ENCODE measurements at places on chromosomes 16 and 17.

GRCh38 chr17:30380643-30381339 lies 2.1 kb downstream of the CPD start:
- DNase-seq, result no peak

- no peak for DNase-seq
Measured at GRCh38 chr17:63139356-63139755, 173.3 kb downstream of the TANC2 start.

GRCh38 chr16:81748476-81749198 lies 30.5 kb upstream of the PLCG2 start:
- DNase-seq, result no peak

- no peak for DNase-seq
Measured at GRCh38 chr16:57071831-57072582, 20.4 kb upstream of the CPNE2 start.

DNA sequence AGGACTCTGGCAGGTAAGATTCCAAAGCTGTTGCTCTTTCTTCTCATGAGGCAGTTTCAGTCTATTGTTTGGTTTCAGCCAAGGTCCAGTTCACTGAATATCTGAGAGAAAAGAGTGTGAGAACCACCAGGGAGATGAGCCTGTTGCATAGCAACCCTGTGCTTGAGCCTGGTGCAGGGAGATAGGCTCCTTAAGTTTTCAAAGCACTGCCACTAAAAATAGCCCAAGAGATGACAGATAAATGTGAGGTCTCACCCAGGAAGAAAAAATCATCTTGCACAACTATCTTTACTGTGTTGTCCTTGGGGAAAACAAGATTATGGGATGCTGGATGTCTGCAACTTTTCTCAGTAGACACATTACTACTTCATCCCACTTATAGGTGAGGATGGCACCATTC lies 26.2 kb upstream of the NUDT7 start:
- DNase-seq, result no peak

GRCh38 chr17:41466988-41467387 lies at the start of gene KRT32:
KRT32 (minus strand) TSS chr17:41467386; CDS start chr17:41467325, 61 bp downstream.
- DNase-seq, result no peak

- DNase-seq, result no peak
Measured at GRCh38 chr17:34999456-34999855, 19.1 kb downstream of the LIG3 start.

DNA sequence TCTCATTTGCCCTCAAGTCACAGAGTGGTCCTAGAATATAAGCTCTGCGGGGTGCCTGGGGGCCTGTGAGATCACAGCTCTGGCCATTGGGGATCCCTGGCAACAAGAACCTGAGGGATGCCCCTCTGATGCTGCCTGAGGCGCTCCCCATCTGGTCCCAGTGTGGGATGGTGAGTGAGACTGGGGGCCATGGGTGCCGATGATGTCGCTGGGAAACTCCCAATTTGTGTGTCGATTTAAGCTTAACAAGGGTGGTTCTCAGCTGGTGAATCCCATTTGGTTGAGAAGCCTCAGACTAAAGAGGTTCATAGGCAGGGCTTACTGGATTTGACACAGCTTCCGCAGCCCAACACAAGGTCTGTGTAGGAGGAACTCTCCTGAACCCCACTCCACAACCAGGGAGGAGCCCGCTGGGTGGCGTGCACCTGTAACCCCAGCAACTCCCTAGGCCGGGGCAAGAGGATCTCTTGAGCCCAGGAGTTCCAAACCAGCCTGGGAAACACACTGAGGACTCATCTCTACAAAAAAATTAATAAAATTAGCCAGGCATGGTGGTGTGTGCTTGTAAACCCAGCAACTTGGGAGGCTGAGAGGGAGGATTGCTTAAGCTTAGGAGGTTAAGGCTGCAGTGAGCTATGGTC lies 63.7 kb upstream of the SIAH1 start:
- DNase-seq, result no peak

GRCh38 chr16:74760007-74760767 lies 14.4 kb downstream of the FA2H start:
- DNase-seq, result no peak

DNA sequence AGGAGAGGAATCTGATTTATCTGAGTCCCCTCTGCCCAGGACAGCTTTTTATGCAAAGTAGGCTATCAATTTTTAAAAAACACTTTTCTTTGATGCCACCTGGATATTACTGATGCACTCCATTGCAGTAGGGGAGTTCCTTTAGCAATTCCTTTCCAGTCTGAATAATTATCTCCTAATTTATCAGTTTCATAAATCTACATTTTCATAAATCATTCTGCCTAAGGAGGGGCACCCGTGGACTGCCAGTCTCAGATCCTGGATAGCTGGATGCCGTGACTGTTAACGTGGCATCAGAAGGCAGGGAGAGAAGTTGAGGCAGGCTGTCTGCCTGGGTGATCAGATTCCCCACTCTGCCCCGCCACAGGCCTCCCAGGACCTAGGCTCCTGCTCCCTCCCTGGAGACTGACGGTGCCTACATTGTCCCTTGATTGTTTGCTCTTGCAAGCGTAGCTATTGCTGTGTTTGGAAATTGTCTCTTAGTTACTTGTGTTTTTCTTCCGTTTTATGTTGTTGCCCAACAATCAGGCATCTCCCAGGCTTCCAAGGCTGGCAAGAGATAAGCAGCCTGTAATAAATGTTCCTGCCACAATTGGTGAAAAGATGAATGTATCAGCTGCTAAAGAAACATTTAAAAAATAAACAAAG lies 75.2 kb downstream of the KATNIP start:
- no peak for DNase-seq

- DNase-seq, result no peak
Measured at GRCh38 chr16:83954577-83955016, 1.6 kb downstream of the OSGIN1 start.

DNA sequence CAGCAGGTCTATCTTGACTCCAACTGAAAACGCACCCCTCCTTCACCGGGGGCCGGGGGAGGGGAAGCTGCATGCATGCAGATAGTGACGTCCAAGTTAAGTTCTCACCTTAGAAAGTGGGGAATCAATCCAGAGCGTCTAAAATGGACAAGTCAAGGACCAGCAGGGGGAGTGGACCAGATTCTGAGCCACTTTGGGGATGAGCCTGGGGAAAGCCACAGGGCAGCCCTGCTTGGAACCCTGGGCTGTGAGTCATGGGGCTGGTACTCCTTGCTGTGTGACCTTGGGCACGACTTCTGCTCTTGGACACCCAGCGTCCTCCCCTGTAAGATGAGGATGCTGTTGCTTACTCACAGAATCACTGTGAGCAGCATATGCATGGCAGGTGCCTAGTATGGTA lies 9.1 kb downstream of the TNFRSF13B start:
- DNase-seq, result no peak

DNA sequence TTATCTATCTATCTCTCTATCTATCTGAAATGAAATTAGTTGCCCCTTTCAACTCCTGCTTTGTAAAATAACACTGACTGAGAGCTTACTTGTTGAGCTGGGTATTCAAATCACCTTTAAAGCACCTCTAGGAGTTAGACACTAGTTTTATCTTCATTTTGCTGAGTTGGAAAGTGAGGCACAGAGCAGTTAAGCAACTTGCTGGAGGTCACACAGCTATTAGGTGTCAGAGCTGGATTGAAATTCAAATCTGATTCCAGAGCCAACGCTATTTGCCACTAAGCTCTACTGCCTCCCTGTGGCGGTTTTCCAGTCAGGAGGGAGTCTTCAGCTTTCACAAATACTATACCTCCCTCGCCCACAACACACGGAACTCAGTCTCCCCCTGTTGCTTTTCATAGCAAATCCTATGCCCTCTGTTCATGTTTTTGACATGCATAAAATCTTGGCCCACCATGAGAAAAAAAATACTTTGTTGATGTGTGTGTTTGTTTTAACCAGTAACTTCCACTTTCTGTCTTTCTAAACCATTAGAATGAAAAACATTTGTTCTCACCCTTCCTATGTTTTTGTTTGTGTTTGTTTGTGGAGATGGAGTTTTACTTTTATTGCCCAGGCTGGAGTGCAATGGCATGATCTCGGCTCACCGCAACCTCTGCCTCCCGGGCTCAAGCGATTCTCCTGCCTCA lies 74.8 kb upstream of the SMURF2 start:
- DNase-seq, result no peak

Measured in NCI-H524 treated with DMSO at 0.1 percent for 48 hours (cell line).